Neural progenitor cell (in vitro differentiated cells): ENCODE measurements at places on chromosomes 3 and 15.

- DNase-seq, result peak; percentile 69
These were observed 33.0 kb downstream of the HSPBAP1 start for GRCh38 chr3:122760453-122761271.

- DNase-seq, result no peak
These were observed 214.4 kb upstream of the CBLB start for GRCh38 chr3:106083207-106083606.

DNA sequence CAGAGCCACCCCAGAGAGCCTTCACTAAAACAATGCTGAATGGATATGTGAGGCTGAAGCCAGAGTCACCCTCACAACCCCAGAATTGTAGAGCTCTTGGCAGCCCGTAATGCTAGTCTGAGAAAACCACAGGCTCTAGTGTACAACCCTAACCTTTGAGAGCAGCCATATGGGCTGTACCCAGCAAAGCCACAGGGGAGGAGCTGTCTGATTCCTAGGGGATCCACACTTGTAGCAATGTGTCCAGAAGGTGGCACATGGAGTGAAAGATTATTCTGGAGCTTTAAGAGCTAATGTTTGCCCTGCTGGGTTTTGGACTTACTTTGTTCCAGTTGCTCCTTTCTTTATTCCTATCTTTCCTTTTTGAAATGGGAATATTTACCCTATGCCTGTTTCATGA is 626.8 kb downstream of the GRM7 start:
- DNase-seq, result no peak

DNA sequence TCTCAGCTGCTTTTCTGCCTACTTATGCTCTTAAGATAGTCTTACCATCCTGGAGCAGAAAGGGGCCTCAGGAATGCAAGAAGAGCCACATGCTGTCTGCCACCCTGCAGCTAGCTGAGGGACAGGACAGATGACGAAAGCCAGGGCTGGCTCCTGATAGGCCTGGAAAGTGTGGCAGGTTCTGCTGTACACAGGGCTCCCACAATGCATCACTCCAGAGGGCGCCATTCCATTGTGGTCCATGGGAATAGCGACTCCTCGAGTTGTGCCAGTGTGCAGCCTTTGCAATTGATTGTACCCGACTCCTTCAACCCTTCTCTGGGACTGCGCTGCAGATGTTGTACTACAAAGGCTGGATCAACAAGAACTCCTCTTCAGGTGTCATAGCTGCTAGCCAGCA is 11.2 kb downstream of the ACAN start:
- DNase-seq, result no peak

DNA sequence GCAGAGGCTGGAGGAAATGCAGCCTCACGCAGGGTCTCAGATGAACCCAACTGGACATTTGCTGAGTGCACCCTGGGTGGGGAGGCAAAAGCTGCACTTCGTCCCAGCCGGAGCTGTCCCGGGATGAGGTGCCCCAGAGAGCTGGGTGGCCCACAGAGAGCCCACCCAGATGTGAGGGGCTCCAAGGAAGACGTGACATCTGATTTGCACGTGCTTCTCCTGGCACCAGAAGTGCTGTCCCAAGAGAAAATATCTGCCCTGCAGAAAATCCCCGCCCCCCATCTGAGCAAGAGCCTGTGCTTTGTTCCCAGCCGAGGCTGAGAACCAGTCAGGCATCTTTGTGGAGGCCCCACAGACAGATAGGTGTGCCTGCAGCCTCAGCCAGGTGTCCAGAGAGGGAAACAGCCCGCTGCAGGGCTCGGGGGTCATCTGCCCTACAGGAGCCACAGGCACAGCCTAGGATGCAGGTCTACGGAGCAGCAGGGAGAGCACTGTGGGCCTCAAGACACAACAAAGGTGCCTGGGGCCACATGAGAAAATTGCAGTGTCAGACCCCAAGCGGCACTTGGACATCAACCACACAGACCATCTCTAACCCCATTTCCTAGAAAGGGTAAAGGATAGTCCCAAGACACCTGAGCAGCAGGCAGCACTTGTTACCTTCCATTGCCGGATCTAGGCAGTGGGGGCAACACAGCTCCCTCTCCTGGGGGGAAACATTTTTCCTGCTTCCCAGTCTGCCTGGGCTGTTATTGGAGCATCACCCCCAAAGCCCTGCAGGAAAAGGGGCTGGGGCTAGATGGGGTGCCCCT is 5.8 kb downstream of the TMIE start:
- DNase-seq, result no peak

DNA sequence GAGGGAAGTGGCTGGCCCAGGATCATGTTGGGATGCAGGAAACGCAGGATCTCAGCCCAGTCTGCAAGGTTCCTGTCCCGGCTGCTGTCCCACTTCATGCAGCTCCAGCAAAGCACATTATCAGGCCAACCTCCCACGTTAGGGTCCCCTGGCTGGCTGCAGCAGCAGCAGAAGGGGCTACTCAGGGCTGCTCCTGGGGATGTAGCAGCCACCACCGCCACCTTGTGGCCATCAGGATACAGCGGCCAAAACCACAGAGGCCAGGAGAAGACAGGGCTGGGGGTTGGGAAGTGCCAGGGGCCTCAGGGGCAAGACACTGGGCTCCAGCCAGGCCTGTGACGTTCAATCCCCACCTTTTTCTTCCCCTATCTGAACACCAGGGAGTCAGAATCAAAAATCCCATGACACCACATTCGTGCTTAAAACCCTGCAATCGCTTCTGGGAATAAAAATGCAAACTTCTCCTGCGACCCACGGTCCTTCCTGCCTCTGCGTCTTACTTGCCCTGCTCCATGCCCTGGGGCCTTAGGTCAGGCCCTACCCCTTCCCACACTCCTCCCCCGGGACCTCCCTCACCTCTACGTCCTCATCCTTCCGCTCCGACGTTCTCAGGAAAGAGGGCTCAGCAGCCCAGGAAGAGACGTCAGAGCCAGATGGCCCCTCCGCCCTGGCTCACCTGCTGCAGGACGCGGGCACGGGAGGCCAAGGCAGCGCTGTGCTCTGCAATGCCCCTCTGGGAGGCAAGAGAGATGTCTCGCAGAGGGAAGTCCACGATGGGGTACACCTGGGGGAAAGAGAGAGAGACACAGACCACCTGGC is 21.5 kb downstream of the SSUH2 start:
- DNase-seq, result peak; percentile 89

GRCh38 chr15:29425864-29426263 is 156.2 kb upstream of the NSMCE3 start:
- DNase-seq, result no peak
